ENCODE measurements at places on chromosomes 5 and 9.

GRCh38 chr5:137296213-137296781, 202.8 kb downstream of the SPOCK1 start:
- DNase-seq, result no peak

- no peak for DNase-seq
Measured at GRCh38 chr5:149117970-149118369, 23.3 kb upstream of the ABLIM3 start.

- DNase-seq, result no peak
Measured at GRCh38 chr9:122135529-122135859, 24.1 kb downstream of the NDUFA8 start.

DNA sequence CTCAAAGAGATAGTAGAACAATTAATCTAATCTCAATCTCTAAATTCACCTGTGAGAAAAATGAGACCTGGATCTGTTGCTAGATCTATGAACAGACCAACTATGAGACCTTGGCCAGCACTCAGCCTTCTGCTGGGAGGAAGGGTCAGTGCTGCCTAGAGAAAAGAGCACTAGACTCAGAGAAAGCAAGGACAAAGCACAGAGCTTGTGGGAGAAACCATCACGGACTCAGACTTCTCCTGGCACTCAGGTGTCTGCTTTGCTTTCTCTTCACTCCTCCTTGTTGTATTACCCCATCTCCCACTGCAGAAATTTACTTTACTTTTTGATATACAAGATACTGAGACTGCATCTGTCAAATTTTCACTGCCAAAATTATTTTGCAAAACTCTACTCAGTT, 890.0 kb upstream of the NUDT12 start:
- DNase-seq, result no peak

GRCh38 chr5:66518052-66518451, 78.1 kb upstream of the MAST4 start:
- DNase-seq, result no peak

- DNase-seq, result no peak
Measured at GRCh38 chr9:19914044-19914443, 125.2 kb upstream of the SLC24A2 start.

GRCh38 chr9:134285215-134285845, 40.9 kb upstream of the RXRA start:
- DNase-seq, result no peak
